Activated naive CD4-positive, alpha-beta T cell treated with anti-CD3 and anti-CD28 coated beads, Interleukin-2, amount 50 U/mL, for 16 hours (primary cell): ENCODE measurements at places on chromosomes 5 and 9.

DNA sequence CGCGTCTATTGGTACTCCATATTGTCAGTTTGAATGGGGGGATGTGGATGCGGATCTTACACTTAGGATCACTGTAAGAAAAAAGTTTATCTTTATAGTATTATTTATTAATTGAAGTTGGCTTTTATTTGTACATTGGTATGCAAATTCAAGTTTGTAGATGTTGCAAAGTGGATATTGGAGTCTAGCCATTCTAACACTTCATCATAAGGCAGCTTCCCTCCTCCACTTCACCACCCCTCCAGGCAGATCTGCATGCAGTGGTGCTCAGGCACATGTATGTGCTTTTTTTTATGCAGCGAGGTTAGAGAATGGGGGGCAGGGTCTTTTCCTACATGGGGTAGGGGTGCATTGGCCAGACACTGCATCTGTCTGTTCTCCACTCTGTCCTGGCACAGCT is 84.3 kb downstream of the IQGAP2 start:
- DNase-seq: no peak

DNA sequence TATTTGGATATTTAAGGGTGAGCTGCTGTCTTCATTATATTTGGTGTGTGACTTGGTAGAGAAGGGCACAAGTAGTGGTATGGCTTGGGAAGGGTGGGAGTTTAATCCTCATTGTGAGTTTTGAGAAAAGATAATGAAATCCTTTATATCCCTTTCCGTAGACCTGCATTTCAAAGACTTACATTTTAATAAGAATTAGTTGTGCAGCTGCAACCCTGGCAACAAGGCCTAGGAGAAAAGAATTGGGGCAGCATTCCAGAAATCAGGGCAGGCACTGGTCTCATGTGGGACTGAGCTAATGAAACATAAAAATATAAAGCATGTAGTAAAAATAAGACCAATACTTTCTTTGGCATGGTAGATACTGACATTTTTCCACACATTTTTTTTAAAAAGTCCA is 60.5 kb downstream of the CDC42SE2 start:
- DNase-seq: no peak

- no peak for DNase-seq
These were observed 163.4 kb upstream of the MAP1B start for GRCh38 chr5:71943874-71944273.

- no peak for DNase-seq
These were observed 1.1 kb upstream of the GPX3 start for GRCh38 chr5:151019331-151019730.

- DNase-seq: no peak
These were observed 10.3 kb upstream of the DHFR start for GRCh38 chr5:80665057-80665456.
